ENCODE measurements at places on chromosomes 4 and X. TPM values are rescaled to one million over a fixed set of nuclear protein-coding genes. Genes with fewer than 3 reads are reported as not detected.

The DOK7 gene
- 1.5 TPM for total RNA-seq

The CFP gene
- total RNA-seq: 4.1 TPM

DNA sequence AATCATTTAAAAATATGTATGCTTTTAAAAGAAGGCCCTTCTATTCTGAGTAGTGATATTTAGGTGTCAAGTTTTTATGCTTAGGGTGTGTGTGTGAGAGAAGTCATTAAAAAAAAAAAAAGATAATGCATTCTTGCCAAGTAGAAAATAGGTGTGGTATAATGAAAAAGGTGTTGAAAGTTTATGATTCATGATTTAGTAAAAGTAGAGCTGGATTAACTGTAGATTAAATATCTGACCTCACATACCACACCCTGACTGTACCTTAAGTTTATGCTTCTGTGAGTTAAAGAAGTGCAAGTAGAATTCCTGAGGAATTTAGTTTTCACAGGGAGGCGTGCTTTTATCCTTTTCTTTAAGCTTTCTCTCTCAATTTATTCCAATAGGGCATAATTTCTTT is 71.1 kb downstream of the BMPR1B start:
- H3K4me1 ChIP-seq: no peaks in the 10 kb centered on the region
- H3K27me3 ChIP-seq: no peaks in the 10 kb centered on the region
- no peaks in the 10 kb centered on the region for H3K36me3 ChIP-seq
- no peak overlapping the region for H3K27ac ChIP-seq

DNA sequence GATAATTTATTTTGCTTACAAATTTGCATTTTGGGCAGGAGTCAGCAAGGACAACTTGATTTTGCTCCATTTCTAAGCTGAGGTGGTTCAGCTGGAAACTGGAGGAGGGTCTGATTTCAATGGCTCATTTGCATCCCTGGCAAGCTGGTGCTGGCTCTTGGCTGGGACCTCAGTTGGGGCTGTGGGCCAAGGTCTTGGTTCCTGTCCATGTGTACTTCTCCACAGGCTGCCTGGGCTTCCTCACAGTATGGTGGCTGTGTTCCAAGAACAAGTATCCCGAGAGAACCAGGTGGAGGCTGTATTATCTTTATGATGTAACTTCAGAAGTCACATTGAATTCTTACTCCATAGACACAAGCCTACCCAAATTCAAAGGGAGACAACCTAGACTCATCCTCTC is 77.0 kb upstream of the STX18 start:
- H3K4me3 ChIP-seq: no peak overlapping the region
- H3K27ac ChIP-seq: no peak overlapping the region
- H3K27me3 ChIP-seq: no peaks in the 10 kb centered on the region
- no peaks in the 10 kb centered on the region for H3K36me3 ChIP-seq
- DNase-seq: no peak

The UNC5C gene
- total RNA-seq: 3.9 TPM

The MAOB gene
- 9.2 TPM for total RNA-seq

The MGAT4D gene
- not detected for total RNA-seq

The PCDH7 gene
- 18.0 TPM for total RNA-seq

The RASGEF1B gene
- total RNA-seq: 24.5 TPM

- H3K36me3 ChIP-seq: no peaks in the 10 kb centered on the region
- H3K27me3 ChIP-seq: no peaks in the 10 kb centered on the region
- H3K27ac ChIP-seq: no peak overlapping the region
- DNase-seq: no peak
- H3K4me3 ChIP-seq: no peak overlapping the region
- no peaks in the 10 kb centered on the region for H3K4me1 ChIP-seq
Measured at GRCh38 chr4:184503869-184504300, 29.5 kb upstream of the IRF2 start.

DNA sequence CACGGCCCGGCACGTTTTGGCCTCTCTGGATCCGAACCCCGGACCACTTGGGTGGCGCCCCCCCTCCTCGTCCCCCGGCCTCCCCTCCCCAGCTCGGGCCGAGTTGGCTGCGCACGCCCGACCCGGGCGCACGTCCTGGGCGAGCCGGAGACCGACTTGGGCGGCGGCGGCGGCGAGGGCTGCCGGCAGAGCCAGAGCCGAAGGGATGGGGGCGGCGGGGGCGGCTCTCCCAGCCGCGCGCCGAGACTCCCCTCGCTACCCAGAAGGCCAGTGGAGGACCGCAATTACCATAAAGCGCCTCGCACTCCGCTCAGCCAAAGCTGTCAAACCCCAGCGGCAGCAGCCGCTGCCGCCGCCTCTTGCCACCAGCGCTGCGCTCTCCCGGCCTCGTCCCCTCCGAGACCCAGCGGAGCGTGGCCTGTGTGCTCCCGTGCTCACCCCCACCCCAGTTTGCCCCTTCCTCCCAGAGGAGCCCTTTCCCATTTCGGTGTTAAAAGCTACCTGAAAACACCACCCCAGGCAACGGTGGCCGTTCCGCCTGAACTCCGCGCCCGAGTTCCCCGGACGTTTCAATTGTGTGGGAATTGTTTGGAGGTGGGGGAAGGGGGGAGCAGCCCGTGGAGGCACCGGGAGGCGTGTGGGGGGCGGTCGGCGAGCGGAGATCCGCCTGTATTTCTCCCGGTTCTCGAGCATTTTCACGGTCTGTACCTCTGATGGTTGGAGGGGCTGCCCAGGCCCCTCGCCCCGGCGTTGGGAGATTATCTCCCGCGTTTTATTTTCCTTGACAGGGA is 701 bp upstream of the BCOR start:
- no peaks in the 10 kb centered on the region for H3K4me1 ChIP-seq
- peak overlapping the region; percentile 91 for H3K27ac ChIP-seq
- peak; percentile 47 for DNase-seq
- H3K4me3 ChIP-seq: peak overlapping the region; percentile 63
- H3K27me3 ChIP-seq: peaks cover 32% of the 10 kb centered on the region

- no peak overlapping the region for H3K4me3 ChIP-seq
- H3K4me1 ChIP-seq: no peaks in the 10 kb centered on the region
- no peak overlapping the region for H3K27ac ChIP-seq
- H3K36me3 ChIP-seq: no peaks in the 10 kb centered on the region
- DNase-seq: no peak
- H3K27me3 ChIP-seq: no peaks in the 10 kb centered on the region
Measured at GRCh38 chr4:68462691-68463090, 15.4 kb downstream of the TMPRSS11E start.

DNA sequence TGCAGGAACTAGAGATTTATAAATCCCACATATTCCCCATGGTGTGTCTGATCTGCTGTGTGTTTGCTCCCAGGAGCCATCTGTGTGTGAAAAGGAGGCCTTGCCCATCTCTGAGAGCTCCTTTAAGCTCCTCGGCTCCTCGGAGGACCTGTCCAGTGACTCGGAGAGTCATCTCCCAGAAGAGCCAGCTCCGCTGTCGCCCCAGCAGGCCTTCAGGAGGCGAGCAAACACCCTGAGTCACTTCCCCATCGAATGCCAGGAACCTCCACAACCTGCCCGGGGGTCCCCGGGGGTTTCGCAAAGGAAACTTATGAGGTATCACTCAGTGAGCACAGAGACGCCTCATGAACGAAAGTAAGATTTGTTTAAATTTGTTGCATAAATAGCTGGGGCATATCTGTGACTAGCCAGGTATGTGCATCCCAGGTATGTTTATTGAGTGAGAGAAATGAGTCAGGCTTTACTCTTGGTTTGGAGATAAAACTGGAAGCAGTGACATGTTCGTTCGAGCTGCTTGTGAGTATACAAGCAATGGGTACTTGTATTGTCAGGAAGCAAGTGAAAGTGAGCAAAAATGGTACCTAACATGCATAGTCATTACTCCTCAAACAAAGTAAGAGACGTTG is 89.5 kb downstream of the PTTG2 start:
- no peak overlapping the region for H3K4me3 ChIP-seq
- no peak for DNase-seq
- no peaks in the 10 kb centered on the region for H3K4me1 ChIP-seq
- H3K27ac ChIP-seq: no peak overlapping the region
- no peaks in the 10 kb centered on the region for H3K36me3 ChIP-seq

DNA sequence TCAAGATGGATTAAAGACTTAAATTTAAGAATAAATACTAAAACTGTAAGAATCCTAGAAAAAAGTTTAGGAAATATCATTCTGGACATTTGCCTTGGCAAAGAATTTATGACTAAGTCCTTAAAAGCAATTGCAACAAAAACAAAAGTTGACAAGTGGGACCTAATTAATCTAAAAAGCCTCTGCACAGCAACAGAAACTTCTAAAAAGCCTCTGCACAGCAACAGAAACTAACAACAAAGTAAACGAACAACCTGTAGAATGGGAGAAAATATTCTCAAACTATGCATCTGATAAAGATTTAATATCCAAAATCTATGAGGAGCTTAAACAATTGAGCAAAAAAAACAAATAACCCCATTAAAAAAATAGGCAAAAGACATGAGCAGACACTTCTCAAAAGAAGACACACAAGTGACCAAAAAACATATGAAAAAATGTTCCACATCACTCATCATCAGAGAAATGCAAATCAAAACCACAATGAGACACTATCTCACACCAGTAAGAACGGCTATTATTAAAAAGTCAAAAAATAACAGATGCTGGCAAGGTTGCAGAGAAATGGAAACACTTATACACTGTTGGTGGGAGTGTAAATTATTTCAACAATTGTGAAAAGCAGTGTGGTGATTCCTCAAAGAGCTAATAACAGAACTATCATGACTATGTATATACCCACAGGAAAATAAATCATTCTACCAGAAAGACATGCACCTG is 5.5 kb upstream of the OPRPN start:
- no peak for DNase-seq
- H3K27ac ChIP-seq: no peak overlapping the region
- H3K4me3 ChIP-seq: no peak overlapping the region
- H3K27me3 ChIP-seq: no peaks in the 10 kb centered on the region

GRCh38 chrX:134743091-134743490 is 84.8 kb upstream of the PLAC1 start:
- no peaks in the 10 kb centered on the region for H3K4me1 ChIP-seq
- no peak for DNase-seq
- no peaks in the 10 kb centered on the region for H3K36me3 ChIP-seq
- H3K27me3 ChIP-seq: no peaks in the 10 kb centered on the region
- H3K4me3 ChIP-seq: no peak overlapping the region

DNA sequence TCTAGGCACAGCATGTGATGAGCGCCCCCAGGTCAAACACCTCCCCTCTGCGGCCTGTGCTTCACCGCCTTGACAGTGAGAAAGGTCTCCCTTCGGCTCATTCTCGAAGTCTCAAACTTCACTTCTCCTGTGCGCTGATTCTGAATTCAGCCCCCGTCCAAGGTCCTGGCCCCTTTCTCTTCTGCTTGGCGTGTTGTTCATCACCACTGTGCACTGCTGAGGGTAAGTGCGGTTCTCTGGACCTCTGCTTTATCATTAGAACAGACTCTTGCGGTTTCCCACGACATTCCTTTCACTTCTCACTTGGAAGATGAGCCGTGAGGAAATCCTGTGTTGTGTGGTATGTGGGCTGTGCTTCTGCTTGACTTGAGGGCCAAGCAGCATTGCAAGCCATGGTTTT is 11.9 kb downstream of the HTT-AS start:
- H3K36me3 ChIP-seq: no peaks in the 10 kb centered on the region
- no peak overlapping the region for H3K27ac ChIP-seq
- H3K4me3 ChIP-seq: no peak overlapping the region
- H3K4me1 ChIP-seq: no peaks in the 10 kb centered on the region

GRCh38 chr4:52036886-52037530 is 1.1 kb downstream of the SGCB start:
- H3K27ac ChIP-seq: no peak overlapping the region
- H3K4me1 ChIP-seq: no peaks in the 10 kb centered on the region
- H3K36me3 ChIP-seq: no peaks in the 10 kb centered on the region
- peak overlapping the region; percentile 73 for H3K4me3 ChIP-seq

The P2RY8 gene
- total RNA-seq: 1.3 TPM

The TKTL1 gene
- total RNA-seq: not detected

The CXorf49 gene
- total RNA-seq: not detected

GRCh38 chr4:138689187-138689586 is 326.4 kb upstream of the NOCT start:
- H3K4me1 ChIP-seq: no peaks in the 10 kb centered on the region
- no peaks in the 10 kb centered on the region for H3K27me3 ChIP-seq
- H3K4me3 ChIP-seq: no peak overlapping the region

GRCh38 chrX:77597090-77597489 is 149.9 kb downstream of the FGF16 start:
- no peak overlapping the region for H3K4me3 ChIP-seq
- no peaks in the 10 kb centered on the region for H3K36me3 ChIP-seq
- no peak for DNase-seq
- no peaks in the 10 kb centered on the region for H3K4me1 ChIP-seq
- no peak overlapping the region for H3K27ac ChIP-seq

DNA sequence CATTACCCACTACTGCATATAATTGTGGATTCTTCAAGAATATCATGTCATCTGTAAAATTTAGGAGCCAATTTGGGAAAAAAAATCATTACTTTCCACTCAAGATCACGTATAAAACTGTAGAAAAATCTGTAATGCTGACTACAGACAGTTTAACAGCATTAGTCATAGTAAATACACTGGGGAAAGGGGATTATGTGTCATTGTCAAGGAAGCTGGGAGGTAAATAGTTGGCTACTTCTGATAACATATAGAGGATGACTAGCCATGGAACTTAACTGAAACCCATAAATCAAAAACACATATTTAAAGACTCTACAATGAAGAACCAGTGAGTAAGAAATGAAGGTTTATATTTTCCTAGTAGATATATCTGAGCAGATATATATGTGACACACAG is 1666.4 kb upstream of the IGFBP7 start:
- no peak overlapping the region for H3K4me3 ChIP-seq
- no peaks in the 10 kb centered on the region for H3K4me1 ChIP-seq
- no peaks in the 10 kb centered on the region for H3K36me3 ChIP-seq
- H3K27ac ChIP-seq: no peak overlapping the region

The CSAG1 gene
- total RNA-seq: not detected

The PNMA3 gene
- total RNA-seq: 0.15 TPM

DNA sequence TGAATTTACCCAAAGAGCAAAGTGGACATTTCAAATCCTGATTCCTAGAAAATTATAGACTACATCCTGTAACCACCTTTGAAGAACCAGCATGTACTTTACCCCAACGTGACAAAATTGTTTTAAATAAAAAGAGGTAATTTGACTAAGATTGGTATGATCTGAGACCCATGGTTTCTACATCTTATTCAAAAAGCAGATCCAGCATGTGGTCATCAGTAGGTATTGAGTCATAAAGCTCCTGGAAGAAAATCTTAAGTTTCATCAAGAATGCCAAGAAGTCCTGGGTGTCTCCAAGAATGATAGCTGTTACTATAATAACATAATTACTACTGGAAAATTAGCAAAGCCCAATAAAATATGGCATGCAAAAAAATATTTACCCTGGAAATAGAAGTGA is 61.8 kb downstream of the NFKB1 start:
- H3K4me1 ChIP-seq: no peaks in the 10 kb centered on the region
- no peak overlapping the region for H3K27ac ChIP-seq
- DNase-seq: no peak
